ENCODE measurements at places on chromosomes 4 and X. TPM values are rescaled to one million over a fixed set of nuclear protein-coding genes. Genes with fewer than 3 reads are reported as not detected.

DNA sequence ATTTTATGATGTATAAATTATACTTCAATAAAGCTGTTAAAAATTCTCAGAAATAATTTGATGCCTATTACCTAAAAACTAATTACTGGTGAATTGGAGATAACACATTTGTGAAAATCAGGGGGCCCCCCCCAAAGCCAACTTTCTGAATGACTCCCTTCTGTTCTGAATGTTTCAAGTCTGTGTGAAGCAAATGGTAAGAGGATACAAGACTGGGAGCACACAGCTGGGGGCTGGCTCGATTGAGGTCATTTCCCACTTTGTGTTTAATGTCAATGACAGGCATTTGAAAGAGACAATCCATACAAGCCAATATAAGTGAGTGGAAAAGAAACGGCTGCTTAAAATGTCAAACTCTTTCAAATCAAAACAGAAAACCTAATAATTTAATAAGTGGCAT lies 155.8 kb downstream of the SH2D1A start:
- DNase-seq = no peak

- peak; percentile 33 for DNase-seq
Measured at GRCh38 chr4:78058591-78059523, 1.7 kb downstream of the FRAS1 start.

DNA sequence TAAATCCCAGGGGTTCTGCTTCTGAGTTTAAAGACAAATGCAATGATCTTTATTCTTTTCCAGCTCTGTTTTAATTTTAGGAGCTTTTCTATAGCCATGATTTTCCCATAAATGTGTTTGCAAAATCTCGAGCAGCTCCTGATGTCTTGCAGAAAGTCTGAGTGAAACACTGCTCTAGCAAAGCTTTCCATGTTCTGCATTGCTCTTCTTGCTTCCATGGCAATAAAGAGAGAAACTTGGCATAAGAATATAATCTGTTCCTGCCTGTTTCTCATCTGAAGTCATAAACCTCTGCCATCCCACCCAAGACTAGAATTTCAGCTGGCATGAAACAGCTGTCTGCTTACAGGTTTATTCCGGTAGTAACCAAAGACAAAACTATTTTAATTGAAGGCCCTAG lies 254.5 kb downstream of the SPRY1 start:
- peak; percentile 72 for DNase-seq

GRCh38 chr4:8303485-8304281 lies 34.1 kb downstream of the HTRA3 start:
- DNase-seq = peak; percentile 95

- DNase-seq = peak; percentile 61
Measured at GRCh38 chr4:105966051-105966450, 70.8 kb downstream of the NPNT start.

DNA sequence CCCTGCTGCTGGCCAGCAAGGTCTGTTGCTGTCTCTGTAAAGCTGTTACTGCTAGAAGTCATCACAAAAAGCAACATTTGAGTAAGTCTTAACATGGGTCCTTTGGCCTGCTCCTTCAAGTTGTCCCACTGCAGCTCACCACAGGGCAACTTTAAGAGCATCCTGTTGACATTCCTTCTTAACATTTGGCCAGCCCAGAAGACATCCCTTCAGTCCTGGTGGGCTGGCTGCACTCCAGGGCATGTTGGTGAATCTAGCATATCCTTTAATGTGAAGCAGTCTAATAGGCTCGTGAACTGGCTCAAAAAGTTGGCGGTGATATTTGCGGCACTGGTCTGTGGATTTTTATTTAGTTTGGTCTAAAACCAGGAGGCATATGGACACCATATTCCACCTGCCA lies 92.2 kb upstream of the MAML3 start:
- DNase-seq = no peak

Gene RASL11B
- 0.32 TPM for total RNA-seq

Gene GRIPAP1
- total RNA-seq = 22.3 TPM

Gene DAPP1
- not detected for total RNA-seq

All from LHCN-M2 (cell line).